NCI-H1694 treated with DMSO at 0.1 percent for 48 hours (cell line): ENCODE measurements at places on chromosomes 11 and 22.

DNA sequence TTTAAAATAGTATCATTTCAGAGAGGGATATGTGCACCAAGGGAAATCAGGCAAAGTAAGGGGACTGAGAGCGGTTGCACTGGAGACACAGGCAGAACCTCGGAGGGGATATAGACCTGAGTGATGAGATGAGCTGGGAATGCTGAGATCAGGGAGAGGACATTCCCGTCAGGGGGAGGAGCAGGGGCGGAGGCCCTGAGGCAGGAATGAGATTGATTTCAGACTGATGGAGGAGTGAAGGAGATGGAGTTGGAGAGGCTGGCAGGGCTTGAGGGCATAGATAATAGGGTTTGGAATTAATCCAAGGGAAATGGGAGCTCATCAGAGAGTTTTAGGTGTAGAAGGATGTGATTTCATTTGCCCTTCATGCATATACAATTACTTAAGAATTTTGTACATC, 13.2 kb downstream of the CD6 start:
- DNase-seq, result no peak

GRCh38 chr11:14668731-14669301, 25.2 kb downstream of the PDE3B start:
- DNase-seq, result no peak

DNA sequence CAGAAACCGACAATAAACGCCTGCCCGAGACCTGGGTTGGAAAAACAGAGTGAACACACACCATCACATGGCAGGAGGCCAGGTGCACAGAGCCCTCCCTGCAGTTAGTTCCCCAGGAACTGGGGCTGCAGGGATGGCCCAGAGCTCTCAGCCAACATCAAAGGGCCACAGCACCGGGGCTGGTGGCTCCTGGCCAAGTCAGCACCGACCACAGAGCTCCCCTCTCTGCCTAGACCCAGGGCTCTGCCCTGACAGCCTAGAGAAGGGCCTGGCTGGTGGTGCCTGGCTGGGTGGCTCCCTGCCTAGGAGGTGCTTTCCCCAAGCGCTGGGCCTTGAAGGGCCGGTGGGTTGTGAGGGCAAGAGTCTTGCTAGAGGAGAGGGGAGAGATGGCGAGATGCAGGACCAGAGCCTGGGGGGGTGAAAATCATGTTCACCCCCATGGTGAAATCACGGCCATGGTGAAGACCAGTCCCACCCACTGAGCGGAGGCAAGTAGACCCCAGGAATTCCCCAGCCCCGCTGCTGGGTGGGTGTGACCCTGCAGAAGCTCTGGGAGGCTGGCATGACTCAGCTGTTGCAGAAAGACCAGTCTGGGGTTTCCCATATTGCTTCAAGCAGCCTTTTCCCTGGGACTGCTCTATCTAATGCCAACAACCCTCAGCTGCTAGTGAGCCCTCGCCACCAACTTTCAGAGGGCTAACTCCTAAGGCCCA, 7.2 kb upstream of the BID start:
- no peak for DNase-seq

GRCh38 chr11:112345166-112345565, 84.5 kb upstream of the PLET1 start:
- DNase-seq, result no peak

GRCh38 chr11:70872955-70873735, 379.2 kb downstream of the SHANK2 start:
- no peak for DNase-seq

- no peak for DNase-seq
Observed at GRCh38 chr11:12160680-12161079, 50.3 kb downstream of the MICAL2 start.

- DNase-seq, result no peak
Observed at GRCh38 chr11:11480971-11481370, 127.9 kb upstream of the CSNK2A3 start.

GRCh38 chr22:49087198-49087597, 740.5 kb downstream of the BRD1 start:
- no peak for DNase-seq

- DNase-seq, result no peak
Observed at GRCh38 chr11:35116762-35117640, 22.0 kb upstream of the CD44 start.

DNA sequence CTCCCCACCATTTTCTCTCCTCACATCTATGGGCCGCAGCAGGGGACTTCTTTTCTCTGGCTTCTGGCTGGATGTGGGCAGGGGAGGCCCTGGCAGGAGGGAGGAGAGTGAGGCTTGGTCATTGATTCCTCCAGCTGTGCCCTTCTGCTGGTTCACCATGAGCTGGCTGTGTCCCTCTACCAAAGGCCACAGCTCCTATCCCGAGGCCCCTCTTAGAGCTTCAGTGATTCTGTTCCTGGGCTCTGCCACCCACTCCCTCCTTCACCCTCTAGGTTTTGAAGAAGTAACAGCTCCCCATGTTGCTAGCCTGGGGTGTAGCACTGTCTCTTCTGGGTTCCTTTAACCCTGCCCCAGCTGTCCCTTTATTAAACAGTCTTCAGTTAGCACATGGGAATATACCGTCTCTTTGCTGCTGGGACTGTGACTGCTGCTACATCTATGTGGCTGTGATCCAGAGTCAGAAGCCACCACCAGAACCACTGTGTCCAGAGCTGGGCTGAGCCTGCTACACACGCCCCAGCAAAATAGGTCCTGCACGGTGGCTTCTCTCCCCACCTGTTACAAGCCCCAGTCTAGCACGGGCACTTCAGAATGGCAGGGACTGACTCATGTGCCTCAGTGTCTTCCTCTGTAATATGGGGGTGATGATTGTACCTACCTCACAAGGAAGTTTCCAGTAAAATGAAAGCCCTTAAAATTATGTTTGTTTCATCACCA, 578 bp upstream of the PARVG start:
- no peak for DNase-seq

- DNase-seq, result no peak
Observed at GRCh38 chr22:44181912-44182587, 1.3 kb downstream of the PARVG start.

GRCh38 chr11:1830322-1831223, 4.2 kb upstream of the SYT8 start:
- DNase-seq, result no peak

GRCh38 chr11:73753938-73754337, 6.9 kb downstream of the RAB6A start:
- no peak for DNase-seq

DNA sequence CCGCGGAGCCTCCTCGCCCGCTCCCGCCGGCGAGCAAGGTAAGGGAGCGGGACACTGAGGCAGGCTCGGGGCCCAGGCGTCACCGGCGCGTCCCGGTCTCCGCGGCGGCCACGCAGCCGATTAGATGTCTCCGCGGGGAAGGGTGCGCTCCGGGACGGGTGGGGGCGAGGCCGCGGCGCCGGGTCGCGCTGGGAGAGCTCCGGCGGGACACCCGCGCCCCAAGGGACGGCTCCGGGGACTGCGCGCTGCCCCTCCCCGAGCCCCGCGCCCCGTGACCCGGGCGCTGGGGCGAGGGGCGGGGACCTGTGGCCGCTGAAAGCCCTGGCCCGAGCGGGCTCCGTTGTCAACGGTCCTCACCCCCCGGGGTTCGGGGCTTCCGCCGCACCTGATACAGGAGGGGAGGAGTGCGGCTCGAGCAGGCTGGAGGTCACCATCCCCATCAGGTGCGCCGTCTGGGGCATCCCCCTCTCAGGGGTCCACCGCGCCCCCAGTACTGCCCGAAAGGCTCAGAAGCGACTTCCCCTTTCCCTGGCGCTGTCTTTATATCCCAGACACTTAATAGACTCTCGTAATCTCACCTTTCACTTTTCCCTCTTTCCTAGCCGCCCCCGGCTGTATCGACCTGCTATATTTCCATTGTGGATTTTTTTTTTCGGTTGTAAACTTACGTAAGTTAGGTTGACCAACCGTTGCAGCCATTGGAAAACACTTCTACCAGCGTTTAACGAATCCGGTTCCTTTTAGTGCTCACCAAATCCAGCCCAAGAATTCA, 573 bp downstream of the PPFIA1 start:
- no peak for DNase-seq

DNA sequence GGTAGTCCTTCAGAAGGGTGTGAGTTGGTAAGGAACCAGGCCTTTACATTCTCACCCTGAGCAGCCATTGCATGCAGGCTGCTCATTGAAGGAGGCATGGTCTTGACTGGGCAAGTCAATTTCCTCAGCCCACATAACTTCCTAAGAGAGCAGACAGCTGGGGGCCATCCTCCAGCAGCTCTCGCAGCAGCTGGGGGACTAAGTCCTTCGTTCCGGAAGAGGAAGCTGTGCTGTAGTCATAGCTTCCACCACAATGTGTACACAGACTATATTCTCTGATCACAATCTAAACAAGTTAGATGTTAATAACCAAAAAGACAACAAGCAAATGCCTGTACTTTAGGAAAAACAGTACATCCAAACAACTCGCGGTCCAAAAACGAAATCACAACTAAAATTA, 30.1 kb upstream of the MPPED1 start:
- DNase-seq, result no peak

GRCh38 chr11:20933086-20933485, 263.7 kb downstream of the NELL1 start:
- no peak for DNase-seq

- no peak for DNase-seq
Observed at GRCh38 chr11:121467471-121467870, 14.7 kb upstream of the SORL1-AS1 start.

GRCh38 chr11:2271077-2271326, 614 bp upstream of the ASCL2 start:
- no peak for DNase-seq

DNA sequence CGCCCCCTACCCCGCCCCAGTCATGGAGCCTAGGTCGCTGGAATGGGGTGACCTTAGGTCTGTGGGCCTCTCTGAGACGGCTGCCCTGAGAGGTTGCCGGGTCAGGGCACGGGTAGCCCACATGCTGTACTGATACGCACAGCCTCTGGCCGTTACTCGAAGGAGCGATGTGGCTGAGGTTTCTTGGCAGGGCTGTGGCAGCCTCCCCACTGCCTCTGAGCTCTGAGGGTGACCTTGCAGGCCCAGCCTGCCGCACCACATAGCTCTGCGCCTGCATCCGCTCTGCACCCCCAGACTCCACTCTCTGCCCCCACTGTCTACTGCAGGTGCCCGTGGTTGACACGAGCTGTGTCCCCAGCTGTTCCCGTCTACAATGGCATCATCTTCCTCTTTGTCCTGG, 7.3 kb downstream of the ZDHHC8 start:
- DNase-seq, result no peak

DNA sequence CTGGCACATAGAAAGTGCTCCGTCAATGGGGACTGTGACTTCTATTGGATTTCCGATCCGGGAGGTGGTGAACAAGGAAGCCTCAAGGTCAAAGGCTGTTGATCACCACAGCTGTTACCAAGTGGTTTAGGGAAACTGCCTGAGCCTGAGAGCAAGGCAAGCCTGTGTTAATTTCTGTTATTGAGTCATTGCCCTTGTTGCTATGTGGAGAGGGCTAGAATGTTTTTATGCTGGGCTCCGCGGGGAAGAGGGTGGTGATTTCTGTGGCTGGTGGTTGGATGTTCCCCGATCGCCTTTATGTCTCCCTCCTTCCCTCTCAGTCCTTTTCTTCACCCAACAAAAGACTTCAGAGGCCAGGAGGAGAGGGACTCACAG, 108.5 kb upstream of the ALX4 start:
- no peak for DNase-seq

DNA sequence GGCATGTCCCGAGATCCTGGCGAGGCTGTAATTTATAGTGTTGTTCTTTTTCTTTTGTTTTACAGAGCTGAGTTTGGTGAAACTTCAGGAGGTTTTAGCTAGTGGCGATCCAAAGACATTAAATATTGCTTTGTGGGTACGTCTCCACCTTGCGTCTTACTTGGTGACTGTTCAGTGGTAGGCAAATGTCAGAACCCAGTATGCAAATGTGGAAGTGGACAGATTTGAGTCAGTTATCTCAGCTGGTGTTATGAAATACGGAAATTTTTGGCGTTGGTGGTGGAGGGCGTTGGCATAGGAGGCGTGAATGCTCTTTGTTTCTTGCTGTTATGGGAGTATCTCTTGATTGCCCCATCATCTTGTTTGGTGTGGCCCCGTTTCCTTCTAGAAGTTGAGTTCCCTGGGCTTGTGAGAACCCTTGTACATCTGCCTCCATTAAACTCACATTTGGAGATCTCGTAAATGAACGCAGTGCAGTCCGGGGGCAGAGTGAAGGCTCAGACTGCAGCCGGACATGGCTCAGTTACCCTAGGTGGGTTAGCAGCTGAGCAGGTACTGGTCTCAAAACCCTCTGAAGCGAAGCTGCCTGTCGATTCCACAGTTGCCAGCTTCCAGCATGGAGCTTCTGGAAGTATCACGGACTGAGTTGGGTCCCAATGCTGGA, 39.9 kb downstream of the PTPRJ start:
- DNase-seq, result no peak

DNA sequence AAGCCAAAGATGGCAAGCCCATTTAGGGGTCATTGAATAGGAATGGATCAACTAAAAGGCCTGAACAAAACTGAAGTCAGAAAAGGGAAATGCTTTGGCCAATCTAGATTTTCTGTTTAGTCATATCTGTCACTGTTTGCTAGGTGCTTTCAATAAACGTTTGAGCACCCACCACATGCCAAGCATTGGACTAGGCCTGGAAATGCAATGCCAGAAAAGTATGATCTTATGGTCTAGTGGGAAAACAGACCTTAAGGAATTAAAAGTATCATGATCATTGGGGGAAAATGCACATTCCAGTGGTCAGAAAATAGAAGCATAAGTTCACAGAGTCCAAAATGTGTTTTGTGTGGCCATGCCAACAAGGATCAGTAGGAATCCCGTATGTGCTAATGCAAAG, 76.8 kb upstream of the BIRC3 start:
- DNase-seq, result no peak

DNA sequence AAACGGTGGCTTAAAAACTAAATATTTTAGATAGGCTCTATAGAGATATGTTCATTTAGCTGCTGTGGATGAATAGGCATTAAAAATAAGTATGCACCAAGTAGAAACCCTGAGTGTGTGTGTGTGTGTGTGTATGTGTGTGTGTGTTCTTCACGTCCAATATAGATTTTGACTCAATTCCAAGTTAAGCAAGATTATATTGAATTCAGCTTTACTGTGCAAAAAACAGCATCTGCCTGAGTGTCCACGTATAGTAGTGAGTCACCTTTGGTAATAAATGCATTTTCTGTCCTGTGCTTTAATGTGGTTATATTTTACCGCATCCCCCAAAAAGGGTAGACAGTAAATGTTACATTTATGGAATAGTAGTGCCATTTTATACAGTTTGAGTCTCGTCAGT, 71.2 kb downstream of the PDHX start:
- no peak for DNase-seq

- peak; percentile 60 for DNase-seq
Observed at GRCh38 chr22:50705219-50705691, 32.6 kb downstream of the SHANK3 start.

- DNase-seq, result no peak
Observed at GRCh38 chr11:95324826-95325225, 93.8 kb upstream of the SESN3 start.

DNA sequence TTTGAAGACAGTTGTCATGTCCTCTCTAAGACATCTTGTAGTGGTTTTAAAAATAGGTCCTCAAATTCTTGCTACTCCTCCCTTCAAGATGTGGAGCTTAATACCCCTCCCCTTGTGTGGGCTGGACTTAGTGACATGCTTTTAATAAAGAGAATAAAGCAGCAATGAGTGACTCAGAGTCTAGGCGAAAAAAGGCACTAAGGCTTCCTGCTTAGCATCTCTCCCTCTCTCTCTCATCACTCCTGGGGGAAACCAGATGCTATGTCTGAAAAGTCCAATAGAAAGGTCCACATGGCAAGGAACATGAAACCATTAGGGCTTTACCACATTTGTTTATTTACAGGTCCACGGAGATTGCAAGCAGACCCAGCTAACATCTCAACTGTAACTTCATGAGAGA, 11.7 kb downstream of the SERGEF start:
- DNase-seq, result no peak
